Peyer's patch (tissue), 4 donors: ENCODE measurements at places on chromosomes 16 and 17. TPM values are rescaled to one million over a fixed set of nuclear protein-coding genes. Genes with fewer than 3 reads are reported as not detected.

CYBA gene
- total RNA-seq: 139 TPM

CACNG3 gene
- not detected for total RNA-seq

HASPIN gene
- not detected for total RNA-seq

RBFOX1 gene
- total RNA-seq: 1.0 TPM

AOC2 gene
- total RNA-seq: 1.6 TPM

- no peak for DNase-seq
These were observed 84.3 kb upstream of the NLRP1 start for GRCh38 chr17:5668557-5669138.

- DNase-seq: no peak
These were observed 86.8 kb downstream of the AXIN2 start for GRCh38 chr17:65474660-65475059.

DNA sequence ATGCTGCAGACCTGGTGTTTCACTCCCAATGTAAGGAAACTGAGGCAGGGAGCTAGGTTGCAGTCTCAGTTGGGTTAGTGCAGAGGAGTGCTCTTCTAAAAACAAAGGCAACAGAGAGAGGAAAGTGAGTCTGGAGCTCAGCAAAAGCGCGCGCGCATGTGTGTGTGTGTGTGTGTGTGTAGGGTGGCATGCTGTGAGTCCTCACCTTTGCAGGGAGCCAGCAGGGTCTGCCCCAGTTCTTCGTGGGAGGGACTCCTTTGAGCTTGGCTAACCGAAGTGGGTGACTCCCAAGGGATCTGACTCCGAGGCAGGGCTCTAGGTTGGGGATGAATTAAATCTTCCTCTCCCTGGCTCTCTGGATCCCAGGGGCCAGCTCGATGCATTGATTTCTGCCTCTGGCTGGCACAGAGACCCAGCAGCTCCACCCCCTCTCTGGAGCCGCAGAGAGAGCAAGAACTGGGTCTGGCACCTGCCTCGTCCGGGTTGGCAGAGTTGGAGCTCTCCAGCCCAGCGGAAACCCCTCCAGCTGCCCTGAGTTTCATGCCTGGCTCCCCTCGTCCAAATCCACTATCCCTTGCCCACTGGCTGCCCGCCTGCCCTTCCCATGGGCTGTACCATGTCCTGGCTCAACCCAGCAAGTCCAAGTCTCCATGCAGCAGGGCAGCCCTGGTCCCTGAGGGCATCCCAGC, 1.3 kb upstream of the BTBD17 start:
- no peak for DNase-seq

DNA sequence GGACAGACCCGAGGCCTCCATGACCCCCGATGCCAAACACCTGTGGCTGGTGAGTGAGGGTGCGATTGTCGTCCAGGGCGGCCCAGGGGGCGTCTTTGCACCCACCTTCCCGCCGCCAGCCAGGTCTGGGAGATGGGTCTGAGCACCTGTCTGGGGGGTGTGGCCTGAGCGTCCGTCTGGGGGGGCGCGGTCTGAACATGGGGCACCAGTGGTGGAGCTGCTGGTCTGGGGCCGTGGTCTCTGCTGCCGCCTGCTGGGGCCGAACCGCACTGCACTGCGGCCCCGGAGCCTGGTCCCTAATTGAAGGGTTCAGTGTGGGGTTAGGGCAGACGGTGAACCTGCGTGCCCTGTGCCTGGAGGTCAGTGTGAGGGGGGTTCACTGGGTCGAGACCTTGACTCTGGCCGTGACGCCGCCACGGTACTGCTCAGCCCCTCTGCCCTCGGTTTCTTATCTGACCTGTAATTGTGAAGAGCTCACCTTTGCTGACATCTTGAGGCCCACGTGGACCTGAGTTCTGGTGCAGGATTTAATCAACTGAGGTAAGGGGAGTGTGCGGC, 12.6 kb upstream of the TCF25 start:
- peak; percentile 70 for DNase-seq

DNA sequence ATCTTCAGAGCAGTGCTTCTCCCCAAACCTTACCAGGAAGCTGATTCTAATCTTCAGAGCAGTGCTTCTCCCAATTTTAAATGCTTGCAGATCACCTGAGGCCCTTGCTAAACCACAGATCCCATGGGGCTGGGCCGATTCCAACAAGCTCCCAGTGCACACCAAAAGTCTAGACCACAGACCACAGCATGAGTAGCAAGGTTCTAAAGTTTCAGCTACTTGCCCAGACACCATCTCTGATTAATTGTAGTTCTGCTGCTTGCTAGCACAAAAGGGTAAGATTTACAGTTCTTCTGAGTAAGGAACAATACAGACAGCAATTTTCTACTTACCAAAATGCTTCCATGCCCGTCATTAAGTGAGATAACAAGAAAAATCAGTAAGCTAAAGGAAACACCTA, 12.2 kb downstream of the CLEC3A start:
- no peak for DNase-seq

- no peak for DNase-seq
These were observed 1.2 kb upstream of the SOST start for GRCh38 chr17:43759836-43760235.

- no peak for DNase-seq
These were observed 166.2 kb upstream of the ASIC2 start for GRCh38 chr17:33459078-33459940.

GRCh38 chr17:47990962-47991731, 20.2 kb downstream of the CDK5RAP3 start:
- DNase-seq: no peak

DNA sequence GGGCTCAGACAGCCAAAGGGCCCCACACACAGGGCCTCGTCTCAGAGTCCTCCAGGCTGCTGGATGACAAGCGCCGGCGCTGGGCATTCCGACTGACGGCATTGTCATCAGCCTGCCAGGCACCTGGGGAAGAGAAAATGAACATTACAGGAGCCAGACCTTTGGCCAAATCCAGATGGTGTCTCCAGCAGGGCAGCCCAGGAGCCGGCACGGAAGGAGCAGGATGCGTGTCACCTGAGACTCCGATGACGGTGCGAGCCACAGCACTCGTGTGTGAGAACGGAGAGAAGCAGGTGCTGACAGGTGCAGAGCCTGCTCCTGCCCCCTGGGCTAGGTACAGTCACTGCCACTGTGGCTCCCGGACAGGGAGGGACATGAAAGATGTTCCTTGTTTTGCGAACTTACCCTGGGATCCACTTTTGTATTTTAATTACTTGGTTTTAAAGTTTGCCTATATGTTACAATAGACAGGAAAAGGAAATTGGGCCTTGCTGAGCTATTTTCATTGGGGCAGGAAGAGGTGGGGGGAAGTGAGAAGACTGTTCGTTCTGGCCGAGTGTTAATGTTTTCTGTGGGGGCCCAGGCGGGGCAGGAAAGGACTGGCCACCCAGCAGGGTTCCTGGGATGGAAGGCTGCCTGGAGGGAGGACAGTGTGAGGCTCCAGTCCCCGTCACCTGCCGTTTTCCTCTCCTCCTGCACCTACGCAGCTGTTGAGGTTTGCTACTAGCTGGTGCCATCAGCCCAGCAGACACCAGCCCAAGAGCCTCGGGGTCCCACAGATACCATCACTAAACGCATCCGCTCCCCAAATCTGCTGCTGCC, 4.4 kb upstream of the FOXJ1 start:
- DNase-seq: peak; percentile 51

DNA sequence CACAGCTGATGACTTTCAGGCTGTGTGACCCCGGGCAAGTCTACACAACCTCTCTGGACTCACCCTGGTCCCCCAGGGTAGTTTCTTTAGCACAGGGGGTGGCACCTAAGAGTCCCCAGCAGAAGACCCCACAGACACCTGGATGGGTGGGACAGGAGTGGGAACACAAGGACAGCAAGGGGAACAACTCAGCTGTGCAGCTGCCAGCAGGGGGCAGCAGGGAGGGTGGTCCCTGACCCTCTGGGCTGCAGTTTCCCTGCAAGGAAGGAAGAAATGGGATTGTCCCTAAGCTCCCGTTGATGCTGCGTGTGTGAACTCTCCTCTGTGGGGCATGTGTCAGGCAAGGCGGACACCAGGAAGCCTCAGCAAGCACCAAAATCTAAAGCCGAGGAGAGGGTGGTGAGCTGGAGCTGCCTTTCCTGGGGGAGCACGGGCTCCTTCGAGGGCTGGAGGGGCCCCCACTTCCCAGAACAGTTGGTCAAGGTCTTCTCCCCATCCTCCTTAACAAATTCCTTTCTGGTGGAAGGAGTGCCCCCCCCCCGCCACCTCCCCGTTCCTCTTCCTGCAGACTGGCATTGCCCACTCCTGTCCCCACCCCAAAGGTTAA, 24.1 kb upstream of the CDH5 start:
- no peak for DNase-seq

- no peak for DNase-seq
These were observed 20.8 kb upstream of the RNPS1 start for GRCh38 chr16:2288726-2289125.

DNA sequence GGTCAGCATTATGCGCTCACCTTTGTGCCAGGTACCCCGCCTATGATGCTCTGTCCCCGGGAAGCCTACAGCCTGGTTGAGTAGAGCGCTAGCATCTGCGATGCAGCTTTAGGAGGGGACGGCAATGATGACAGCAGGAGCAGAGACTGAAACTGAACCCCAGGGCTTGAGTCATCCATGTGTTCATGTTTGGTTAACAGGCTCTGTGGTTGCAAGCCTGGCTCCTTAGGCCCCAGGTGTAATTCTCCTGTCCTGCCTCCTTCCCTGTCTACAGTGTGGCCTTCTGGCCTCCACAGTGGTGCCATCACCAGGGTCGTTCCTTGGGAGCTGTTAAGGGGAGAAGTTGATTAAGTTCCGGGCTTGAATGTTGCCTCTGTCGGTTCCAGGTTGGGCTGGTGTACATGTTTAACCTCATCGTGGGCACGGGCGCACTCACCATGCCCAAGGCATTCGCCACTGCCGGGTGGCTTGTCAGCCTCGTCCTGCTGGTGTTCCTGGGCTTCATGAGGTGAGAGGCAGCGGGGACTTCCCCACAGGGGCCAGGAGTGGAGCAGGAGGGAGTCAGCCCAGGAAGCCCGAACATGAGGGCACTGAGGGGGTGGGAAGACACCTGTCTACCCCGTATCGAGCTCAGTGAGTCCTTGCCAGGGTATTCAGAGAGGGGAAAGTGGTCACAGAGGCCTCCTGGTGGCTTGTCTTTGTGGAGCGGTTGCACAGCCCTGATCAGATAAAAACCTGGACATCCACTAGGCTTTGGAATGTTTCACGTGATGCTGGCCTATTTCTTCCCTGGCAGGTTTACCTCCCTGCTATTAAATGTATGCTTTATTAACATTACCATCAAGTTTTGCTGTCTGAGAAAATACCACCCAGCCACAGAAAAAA, 9.2 kb upstream of the NAT9 start:
- DNase-seq: no peak

DNA sequence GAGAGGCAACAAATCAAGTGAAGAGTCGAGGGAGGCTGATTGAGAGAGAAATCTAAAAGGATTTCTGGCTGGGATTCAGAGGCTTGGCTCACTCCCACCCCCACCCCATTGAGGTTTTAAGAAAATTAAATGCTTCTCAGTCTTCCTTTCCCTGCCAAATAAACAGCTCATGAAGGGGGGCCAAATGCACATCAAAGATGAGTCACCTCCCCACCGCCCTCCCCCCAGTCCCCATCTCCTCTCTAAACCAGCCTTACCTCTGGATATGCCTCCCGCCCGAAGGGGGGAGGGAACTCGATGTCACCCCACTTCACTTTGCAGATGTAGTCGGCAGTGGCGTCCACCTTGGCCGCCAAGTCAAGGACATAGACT, 11.6 kb downstream of the ACLY start:
- no peak for DNase-seq
